ENCODE measurements at places on chromosomes 2 and 18.

GRCh38 chr18:75471850-75472249 lies 44.3 kb upstream of the SMIM21 start:
- DNase-seq: no peak

DNA sequence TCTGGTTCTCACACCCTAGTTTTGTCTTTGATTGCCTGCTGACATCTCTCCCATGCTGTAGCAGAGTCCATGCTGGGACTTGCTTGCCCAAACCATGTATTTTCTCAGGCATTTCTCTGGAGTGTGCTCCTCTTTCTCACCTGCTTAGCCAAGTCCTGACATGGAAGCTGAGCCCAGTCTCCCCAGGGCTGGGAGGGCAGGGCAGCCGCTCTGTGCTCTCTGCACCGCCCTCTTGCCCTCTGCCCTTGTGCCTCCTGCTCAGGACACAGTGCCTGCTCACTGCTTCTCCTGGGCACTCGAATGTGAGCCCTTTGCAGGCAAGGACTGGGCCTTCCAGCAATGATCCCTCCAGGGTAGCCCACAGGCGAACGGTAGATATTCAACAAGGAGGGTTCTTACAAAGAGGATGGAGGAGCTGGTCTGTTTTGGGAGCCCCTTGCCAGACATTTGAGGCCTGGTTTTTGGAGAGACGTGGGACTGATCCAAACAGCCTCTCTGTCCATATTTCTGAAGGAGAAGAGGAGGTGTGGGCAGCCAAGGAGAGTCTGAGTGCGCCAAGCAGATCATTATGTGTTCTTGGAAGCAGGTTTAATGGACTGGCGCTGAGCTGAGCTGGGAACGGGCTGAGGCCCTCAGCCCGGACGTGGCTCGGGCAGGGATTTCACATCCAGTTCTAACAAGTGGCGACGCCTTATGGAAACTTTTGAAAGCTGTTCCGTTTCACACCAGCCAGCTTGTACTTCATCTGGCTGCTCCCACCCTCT lies 4.0 kb downstream of the SLC14A2 start:
- DNase-seq: no peak

DNA sequence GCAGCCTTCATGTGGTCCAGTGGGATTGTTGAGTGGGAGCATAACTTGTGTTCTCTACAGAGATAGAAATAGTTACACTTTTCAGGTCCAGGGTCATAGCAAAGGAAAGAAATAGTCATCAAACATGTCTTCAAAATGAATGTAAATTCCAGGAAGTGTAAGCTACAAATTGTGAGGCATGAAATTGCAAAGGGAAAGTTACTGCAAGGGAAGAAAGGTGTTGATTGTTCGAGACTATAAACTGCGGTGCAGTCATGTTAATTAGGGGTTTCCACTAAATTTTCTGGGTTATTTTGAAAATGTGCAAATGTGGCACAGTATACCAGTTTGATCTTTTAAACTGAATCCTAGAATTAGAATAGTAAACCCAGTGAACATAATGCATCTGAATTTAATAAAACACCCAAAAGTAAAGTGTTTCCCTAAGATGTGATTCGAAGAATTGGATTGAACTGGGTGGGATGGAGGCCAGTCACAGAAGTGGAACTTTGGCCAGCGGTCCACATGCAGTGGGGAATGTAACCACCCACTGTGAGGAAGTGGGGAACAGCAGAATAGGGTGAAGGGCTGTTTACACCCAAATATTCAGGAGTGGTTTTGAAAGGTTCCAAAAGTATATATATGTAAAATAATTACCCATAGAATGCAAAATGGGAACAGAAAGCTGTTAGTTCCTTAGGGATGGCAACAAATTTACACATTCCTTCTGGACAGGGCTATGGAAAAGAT lies 126.5 kb upstream of the CCDC68 start:
- no peak for DNase-seq

GRCh38 chr2:147405651-147406050 lies 439.2 kb upstream of the ACVR2A start:
- no peak for DNase-seq

DNA sequence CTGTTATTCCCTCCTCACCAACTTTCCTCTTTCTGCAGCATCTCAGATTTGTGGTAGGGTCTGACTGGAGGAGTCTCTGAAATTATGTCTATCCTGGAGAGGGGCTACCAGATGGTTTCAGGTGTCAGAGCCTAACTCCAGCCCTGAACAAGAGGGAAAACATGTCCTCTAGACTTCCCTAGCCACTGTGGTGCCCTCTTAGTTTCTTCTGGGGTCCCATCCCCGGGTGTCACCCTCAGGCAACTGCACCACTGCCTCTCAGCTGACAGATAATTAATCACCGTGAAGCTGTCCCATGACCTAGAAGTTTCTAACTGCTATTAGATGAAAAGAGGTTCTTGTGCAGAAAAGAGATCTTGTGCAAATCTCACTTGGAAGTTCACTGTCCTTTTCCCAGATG lies 95.1 kb upstream of the CELF4 start:
- no peak for DNase-seq

DNA sequence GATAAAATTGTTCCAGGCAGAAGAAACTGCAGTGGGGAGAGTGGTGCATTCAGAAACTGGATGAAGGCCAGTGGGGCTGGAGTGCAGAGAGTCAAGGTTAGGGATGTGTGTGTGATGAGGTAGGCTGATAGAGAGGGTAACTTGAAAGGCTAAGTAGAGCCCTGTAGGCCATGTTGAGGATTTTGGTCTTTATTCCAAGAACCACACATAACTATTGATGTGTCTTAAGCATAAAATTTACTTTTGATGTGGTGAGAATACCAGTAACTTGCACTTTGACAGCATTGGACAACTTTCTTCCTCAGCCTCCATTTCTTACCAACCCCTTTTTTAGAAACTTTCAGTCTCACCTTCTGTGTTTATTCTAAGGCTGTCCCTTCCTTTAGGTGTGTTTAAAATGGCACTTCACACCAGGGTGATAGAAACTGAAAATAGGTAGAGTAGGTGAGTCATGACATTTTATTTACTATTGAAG lies 22.6 kb downstream of the MTX2 start:
- no peak for DNase-seq

DNA sequence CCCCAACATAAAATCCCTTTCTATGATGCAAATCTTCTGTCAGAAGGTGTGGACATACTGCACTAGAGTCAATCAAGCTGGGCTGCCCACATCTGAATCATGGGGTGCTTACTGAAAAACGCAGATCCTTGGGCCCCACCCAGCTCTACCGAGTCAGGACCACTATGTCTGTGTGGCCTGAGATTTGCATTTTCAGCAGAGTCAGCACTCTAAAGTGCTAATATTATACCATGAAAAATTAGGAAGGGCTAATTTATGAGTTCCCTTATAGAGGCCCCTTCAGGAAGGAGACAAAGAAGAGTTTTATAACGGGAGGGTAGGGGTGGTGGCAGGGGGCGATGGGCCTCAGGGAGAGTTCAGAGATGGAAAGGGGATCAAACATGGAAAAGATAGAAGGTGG lies 163.3 kb upstream of the NABP1 start:
- DNase-seq: no peak

- DNase-seq: no peak
These were observed 26.4 kb downstream of the DNMT3A start for GRCh38 chr2:25315316-25315680.

DNA sequence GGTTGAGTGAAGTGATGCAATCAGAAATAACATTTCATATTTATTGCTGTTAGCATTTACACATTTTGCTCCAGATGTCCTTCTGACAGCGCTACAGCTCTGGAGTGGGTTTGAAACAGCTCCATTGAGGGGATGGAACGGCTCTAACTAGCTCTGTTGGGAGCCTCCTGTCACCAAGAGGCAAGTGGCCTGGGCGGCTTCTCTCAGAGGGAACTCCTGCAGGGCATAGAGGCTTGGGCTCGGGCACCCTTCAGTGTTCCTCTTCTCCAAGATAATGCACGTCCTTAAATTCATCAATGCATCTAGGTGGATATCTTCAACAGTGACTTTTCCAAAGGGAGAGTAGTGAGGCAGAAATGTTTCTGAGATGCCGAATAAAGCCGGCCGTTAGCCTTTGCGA lies 122.5 kb downstream of the CNTNAP5 start:
- no peak for DNase-seq

- DNase-seq: no peak
These were observed 61.1 kb downstream of the MEIS1 start for GRCh38 chr2:66495788-66496640.

DNA sequence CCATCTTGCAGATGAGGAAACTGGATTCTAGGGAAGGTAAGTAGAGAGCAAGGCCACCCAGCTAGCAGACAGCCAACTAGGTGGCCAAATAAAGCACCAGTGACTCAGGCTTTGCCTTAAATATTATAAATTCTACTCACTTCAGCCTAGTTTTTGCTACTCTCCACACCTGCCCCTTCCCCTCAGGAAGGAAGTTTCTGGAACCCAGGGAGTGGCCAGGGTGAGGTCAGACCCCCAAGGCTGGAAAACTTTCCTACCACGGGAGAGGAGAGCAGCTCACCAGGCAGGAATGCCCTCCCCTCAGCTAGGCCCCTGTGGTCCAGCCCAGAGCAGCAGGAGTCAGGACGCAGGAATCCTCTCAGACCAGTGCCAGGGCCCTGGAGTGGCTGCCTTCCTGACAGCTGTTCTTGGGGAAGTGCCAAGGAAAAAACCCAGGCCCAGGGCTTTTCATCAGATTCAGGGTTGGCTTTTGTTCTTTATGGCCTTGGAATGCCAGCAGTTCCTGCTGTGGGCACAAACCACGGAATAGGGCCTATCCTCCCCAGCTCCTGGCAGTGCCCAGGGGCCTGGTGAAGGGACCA lies 5.1 kb upstream of the PAX8 start:
- DNase-seq: no peak

DNA sequence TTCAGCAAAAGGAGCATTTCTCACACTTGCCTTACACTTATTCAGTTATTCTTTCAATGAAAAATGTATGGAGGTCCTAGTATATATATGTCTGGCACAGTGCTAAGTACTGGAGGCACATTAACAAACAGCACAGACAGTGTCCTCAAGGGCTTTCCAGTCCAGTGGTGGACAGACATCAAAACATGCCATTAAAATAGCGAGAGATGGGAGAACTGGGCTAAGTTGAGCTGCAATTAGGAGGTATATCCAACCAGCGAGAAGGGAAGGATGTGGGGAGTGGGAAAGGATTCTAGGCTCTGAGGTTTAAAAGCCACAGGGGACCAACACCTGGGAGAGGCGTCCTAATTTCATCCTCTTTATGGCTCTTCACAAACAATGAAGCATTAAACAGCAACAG lies 127.5 kb upstream of the TTC39C start:
- DNase-seq: peak; percentile 42

DNA sequence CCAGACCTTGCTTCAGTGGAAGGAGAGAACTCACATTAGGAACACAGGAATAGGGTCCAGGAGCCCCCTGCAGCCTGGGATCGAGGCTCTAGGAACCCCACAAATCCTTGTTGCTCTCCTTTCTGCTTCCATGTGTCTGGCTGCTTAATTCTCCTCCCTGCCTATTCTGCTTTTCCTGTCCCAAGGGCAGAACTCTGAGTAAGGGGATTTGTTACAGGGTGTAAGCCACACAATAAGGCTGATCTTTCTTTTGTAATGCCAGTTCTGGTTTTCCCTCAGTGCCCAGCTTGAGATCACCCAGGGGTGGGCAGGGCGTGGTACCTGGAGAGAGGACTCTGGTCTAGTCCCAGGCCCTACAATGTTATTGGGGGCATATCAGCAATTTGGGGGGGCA lies 119.6 kb upstream of the MGAT5 start:
- no peak for DNase-seq

GRCh38 chr18:24817587-24818371 lies 357.3 kb downstream of the HRH4 start:
- no peak for DNase-seq

- no peak for DNase-seq
These were observed 77.7 kb downstream of the RHOB start for GRCh38 chr2:20524412-20525040.

- peak; percentile 55 for DNase-seq
These were observed 21.3 kb downstream of the HNRNPLL start for GRCh38 chr2:38581193-38582147.

DNA sequence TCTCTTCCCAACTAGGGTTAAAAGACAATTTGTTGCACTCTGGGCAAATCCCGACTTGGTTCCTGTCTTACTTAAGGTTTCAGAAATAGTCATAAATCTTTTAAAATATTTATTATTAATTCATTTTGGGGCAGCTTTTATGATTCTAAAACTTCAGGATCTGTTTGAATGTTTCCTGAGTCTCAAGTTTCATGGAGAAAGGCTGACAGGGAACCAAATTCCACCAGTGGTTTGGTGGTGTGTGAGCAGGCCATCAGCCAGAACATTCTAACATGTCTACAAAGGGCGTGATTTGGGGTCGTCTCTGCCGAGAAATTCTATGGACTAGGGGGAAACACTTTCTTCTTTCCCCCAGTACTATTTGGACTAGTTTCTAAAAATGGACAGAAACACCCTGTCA lies 366.4 kb downstream of the ZNF521 start:
- DNase-seq: no peak

DNA sequence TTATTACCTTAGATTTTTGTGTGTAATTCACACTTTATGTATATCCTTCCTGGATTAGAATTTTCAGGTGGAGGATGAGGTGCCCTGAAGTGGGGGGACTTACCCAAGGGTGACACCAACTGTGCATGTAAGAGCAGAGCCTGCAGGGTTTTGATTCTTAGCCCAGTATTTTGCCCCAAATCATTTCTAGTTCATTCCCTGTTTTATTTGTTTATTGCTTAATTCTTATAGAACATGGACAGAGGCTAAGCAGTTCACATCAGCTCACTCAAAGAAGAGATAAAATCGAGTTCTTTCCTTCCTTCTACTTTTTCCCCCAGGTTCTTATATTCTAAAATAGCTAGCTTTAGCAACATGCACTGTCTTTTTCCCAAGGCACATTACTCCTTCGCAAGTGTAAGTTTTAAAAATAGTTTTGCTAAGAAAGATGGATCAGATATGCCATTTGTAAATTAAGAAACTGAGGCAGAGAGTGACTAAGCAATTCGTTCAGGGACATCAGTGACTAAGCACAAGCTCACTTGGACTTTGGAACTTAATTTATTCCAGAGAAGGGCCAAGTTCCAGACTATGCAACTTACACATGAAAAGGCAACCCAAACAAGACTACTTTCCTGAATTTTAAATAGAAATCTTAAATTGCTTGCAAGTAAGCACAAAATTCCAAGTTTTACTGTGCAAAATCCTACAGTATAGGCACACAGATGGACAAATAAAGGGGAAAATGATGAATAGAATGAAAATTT lies 427.9 kb upstream of the POU3F3 start:
- no peak for DNase-seq

DNA sequence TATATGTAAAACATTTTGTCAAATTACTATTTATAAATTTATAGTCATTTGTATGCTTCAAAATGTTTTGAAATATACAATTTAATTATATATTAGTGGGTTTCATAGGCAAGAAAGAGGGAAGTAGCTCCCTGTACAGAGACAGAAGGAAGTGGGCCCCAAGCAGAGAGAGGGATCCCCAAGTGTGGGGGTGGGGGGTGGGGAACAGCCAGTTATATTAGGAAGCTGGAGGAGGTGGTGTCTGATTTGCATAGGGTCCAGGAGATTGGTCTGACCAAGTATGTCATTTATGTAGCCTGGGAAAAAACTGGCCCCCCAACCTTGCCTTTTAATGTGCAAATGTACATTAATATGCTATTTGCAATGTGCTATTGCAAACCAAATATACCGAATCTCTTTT lies 76.5 kb upstream of the ZSWIM2 start:
- DNase-seq: no peak
